ENCODE measurements at places on chromosomes 4 and X.

DNA sequence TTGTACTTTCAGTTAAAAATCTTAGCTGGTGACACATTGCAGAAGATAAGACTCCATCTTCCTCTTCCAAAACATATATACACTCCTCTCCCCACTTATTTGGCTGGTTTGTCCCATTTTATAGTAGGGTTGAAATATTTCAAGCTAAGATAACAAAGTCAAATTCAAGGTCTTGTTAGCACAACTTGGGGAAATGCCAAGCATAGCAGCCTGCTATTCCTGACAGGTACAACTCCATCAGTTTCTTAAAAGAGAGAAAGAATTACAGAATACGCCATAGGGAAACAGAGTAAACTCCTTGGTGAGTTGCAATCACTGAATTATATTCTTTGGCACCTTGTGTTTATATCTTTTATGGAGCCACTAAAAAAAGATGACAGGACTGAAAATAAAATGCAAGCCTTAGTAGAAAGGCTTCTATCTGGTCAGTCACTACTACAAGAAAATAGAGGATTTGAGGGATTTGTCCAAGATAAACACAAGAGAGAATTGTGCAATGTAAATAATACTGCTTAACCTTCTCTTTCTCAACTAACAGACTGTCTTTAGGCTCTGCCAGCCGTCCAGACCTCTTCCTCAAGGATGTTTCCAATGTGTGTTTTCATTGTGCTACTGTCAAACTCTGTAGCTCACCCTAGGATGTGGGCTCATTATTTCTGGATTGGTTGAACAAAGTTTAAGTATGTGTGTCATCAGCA is 170.3 kb downstream of the VEGFC start:
- no peak for DNase-seq

DNA sequence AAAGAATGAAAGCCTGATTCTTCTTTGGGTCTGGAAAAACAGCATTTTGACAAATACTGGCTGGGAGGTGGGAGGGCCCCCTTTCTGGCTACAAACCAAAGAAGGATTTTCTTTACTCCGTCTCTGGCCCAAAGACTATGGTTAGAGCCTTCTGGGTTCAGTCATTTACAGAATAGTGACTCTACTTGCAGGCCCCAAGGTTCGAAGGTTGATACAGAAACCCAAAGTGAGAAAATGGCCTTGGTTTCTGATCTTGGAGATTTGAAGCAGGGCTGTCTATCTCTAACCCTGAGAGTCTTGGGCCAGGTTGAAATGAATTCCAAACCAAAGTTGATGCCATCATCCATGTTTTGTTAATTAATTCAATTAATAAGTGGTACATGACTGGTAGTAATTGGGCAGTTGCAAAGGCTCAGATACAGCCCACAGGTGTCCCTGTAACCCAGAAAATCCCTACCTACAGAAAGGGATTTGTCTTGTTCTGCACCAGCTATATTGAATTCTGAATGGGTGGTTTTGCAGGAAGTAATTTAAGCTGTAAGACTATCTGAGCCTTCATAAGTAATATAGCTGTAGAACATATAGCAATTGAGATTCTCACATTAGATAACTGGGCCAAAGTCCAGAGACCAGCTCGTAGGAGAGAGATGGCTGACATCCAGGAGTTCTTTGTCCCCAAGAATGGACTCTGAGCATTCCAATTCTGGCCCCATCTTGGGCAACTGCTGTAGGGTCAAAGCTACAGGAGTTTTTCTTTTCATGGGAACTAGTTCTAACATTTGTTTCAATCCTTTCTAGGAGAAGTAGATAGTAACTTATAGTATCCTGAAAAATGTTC is 34.5 kb downstream of the CHRNA9 start:
- no peak for DNase-seq

- no peak for DNase-seq
Measured at GRCh38 chr4:101294597-101294996, 52.7 kb downstream of the PPP3CA start.

DNA sequence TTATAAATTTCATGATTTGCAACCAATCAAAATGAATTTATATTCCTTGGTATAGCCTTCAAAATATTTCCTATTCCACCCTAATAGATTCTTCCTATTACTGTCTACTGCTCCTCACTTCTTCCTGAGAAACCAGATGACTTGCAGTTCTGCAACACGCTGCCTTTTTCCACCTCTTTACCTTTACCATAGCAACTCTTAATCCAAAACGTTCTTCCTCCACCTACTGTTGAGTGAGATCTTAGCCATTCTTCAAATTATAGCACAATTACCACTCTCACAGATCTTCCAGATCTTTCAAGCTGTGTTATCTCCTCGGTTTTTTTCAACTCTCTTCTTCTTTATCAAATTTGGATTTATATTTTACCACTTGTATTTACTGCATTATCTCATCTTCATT is 289.8 kb downstream of the ADGRL3 start:
- DNase-seq = no peak

DNA sequence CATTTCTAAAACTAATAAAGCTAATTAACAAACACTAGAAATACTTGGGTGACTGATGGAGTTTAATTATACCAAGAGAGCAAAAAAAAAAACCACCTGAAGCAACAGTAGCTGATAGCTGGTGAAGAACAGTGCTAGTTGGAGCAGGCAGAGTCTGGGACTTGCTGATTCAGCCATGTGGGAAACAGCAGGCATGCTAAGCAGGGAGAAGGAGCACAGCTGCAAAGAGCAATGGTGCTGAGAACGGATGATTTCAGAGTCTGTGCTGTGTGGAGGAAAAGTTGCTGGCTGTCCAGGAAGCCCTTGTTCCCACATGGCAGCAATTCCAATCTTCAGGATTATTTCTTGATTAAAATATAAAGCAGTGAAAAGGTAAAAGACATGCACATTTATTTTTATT is 68.8 kb downstream of the NPY1R start:
- DNase-seq = no peak

GRCh38 chr4:82138374-82138773 is 235.4 kb downstream of the HNRNPD start:
- DNase-seq = no peak

- peak; percentile 35 for DNase-seq
Measured at GRCh38 chrX:150575419-150575814, 7.0 kb downstream of the MTM1 start.

DNA sequence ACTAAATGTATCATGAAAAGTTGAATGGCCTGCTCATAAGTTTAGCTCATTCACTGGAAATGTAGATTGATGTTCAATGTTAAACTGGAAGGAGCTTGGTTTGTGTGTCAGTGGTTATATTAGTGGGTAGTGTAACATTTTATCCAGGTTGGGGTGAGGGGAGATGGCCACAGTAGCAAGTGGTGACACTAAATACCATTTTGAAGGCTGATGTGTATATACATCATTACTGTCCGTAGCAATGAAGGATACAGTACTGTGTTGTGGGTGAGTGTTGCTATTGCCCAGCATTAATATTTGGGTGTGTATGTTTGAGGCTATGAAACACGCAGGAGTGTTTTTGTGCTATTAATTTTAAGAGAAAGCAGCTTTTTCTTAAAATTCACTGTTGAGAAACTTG is 6.3 kb downstream of the HMGB3 start:
- DNase-seq = no peak

- DNase-seq = no peak
Measured at GRCh38 chrX:130975947-130976346, 72.9 kb upstream of the ENOX2 start.

- DNase-seq = no peak
Measured at GRCh38 chrX:141638550-141638949, 49.0 kb downstream of the SPANXA2 start.

GRCh38 chr4:24001486-24002329 is 111.9 kb upstream of the PPARGC1A start:
- DNase-seq = no peak

- no peak for DNase-seq
Measured at GRCh38 chrX:95733426-95733825, 951.2 kb upstream of the DIAPH2 start.

- DNase-seq = no peak
Measured at GRCh38 chr4:101022151-101023024, 324.9 kb downstream of the PPP3CA start.

DNA sequence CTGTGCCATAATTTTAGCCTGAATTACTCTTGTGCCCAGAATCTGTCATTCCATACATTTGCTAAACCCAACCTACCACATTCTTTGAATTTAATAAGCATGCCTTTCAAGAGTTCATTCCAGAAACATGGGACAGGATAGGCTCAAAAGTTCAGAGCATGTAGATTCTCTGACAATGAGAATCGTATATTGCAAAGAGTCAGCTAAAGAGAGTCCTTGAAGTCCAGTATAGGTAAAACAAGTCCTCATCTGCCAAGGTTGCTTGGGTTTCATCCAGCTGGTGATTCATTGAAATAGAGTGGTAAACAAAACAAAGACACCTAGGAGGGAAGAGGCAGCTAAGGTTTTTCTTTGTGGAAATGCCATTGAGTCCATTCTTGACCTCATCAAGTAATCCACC is 249.3 kb upstream of the DIPK2B start:
- no peak for DNase-seq

GRCh38 chr4:3168029-3168428 is 80.9 kb upstream of the MSANTD1 start:
- no peak for DNase-seq

DNA sequence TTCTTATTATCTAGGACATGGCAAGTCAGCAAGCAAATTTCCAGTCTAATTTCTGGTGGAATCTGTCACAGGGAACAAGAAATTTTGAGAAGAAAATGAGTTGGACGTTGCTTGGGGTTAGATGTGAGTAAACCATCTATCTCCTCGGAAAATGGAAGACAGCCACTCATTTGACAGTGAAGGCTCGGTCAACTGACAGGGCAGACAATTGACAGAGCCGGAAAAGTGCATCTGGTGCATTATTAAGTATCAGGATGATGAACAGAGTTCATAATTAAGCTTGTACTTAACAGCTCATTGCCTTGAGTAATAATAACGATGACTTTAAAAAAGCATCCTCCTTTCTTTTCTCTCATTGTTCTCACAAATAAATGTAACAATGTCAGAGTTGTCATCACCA is 168.4 kb downstream of the MAD2L1 start:
- DNase-seq = no peak

Measured in stimulated activated CD4-positive, alpha-beta T cell treated with anti-CD3 and anti-CD28 coated beads, Interleukin-12 subunit alpha, Interleukin-12 subunit beta, amount 100 ng/mL, for 24 hours (primary cell).